ENCODE measurements at places on chromosomes 11 and 22. TPM values are rescaled to one million over a fixed set of nuclear protein-coding genes. Genes with fewer than 3 reads are reported as not detected.

- peak overlapping the region; percentile 83 for H3K4me3 ChIP-seq
- H3K4me1 ChIP-seq, result peaks cover 26% of the 10 kb centered on the region
- no peak overlapping the region for H3K27ac ChIP-seq
- no peak for DNase-seq
- no peaks in the 10 kb centered on the region for H3K27me3 ChIP-seq
- H3K36me3 ChIP-seq, result peaks cover 17% of the 10 kb centered on the region
These were observed 2.3 kb downstream of the POLR2L start for GRCh38 chr11:839875-840617.

GRCh38 chr11:44226945-44227344, 83.0 kb downstream of the ALX4 start:
- no peaks in the 10 kb centered on the region for H3K36me3 ChIP-seq
- H3K4me1 ChIP-seq, result peaks cover 6% of the 10 kb centered on the region
- no peak overlapping the region for H3K27ac ChIP-seq
- no peak for DNase-seq

GRCh38 chr22:37661160-37661924, 2.8 kb downstream of the PDXP start:
- no peaks in the 10 kb centered on the region for H3K27me3 ChIP-seq
- DNase-seq, result no peak
- peaks cover 41% of the 10 kb centered on the region for H3K4me1 ChIP-seq
- H3K36me3 ChIP-seq, result peaks cover 14% of the 10 kb centered on the region
- no peak overlapping the region for H3K27ac ChIP-seq

GRCh38 chr11:44936951-44937543, 13.6 kb downstream of the TP53I11 start:
- peaks cover 2% of the 10 kb centered on the region for H3K27me3 ChIP-seq
- no peak for DNase-seq
- H3K4me3 ChIP-seq, result no peak overlapping the region
- H3K36me3 ChIP-seq, result no peaks in the 10 kb centered on the region

- no peaks in the 10 kb centered on the region for H3K36me3 ChIP-seq
- no peak overlapping the region for H3K4me3 ChIP-seq
- no peaks in the 10 kb centered on the region for H3K4me1 ChIP-seq
- H3K27ac ChIP-seq, result no peak overlapping the region
These were observed 13.1 kb upstream of the EXPH5 start for GRCh38 chr11:108606495-108607160.

GRCh38 chr11:65692367-65692766, 19.7 kb upstream of the KAT5 start:
- H3K27ac ChIP-seq, result no peak overlapping the region
- peaks cover 5% of the 10 kb centered on the region for H3K27me3 ChIP-seq
- DNase-seq, result no peak
- H3K4me3 ChIP-seq, result no peak overlapping the region
- H3K36me3 ChIP-seq, result no peaks in the 10 kb centered on the region

DNA sequence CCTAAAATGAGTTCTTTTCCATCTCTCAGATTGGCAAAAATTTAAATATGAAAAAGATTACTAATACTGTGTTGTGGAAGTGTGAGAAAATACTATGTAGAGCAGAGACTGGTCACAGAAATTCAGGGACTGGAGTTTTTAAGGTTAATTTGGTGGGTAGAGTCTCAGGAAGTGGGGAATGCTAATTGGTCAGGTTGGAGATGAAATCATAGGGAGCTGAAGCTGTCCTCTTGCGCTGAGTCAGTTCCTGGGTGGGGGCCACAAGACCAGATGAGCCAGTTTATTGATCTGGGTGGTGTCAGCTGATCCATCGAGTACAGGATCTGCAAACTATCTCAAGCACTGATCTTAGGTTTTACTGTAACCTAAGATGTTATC, 29.4 kb upstream of the TMEM86A start:
- H3K27me3 ChIP-seq, result peaks cover 10% of the 10 kb centered on the region
- peak overlapping the region; percentile 15 for H3K4me3 ChIP-seq
- peak overlapping the region; percentile 80 for H3K27ac ChIP-seq
- no peaks in the 10 kb centered on the region for H3K36me3 ChIP-seq
- peak; percentile 54 for DNase-seq

DNA sequence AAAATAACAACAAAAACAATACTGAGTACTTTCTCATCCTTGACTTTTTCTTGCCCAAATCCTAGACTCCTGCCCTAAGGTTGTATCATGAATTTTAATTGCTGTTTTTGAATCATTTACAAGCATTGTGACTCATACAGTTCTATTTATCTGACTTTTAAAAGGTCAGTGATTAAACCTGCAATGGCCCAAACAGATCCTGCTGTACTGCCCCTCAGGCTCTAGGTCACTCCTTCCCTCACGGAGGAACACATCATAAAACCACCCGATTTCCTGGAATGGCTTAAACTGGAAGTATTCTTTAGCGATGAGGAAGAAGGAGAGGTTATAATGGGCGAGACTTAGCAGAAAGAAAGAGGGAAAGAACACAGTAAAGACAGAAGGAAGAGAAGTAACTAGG, 12.3 kb downstream of the ARFGAP3 start:
- H3K4me1 ChIP-seq, result peaks cover 24% of the 10 kb centered on the region
- H3K27ac ChIP-seq, result no peak overlapping the region
- H3K27me3 ChIP-seq, result no peaks in the 10 kb centered on the region
- peaks cover 37% of the 10 kb centered on the region for H3K36me3 ChIP-seq
- no peak for DNase-seq

- H3K4me1 ChIP-seq, result no peaks in the 10 kb centered on the region
- DNase-seq, result no peak
- H3K4me3 ChIP-seq, result no peak overlapping the region
- no peak overlapping the region for H3K27ac ChIP-seq
- H3K36me3 ChIP-seq, result peaks cover 75% of the 10 kb centered on the region
These were observed 6.9 kb downstream of the IL18BP start for GRCh38 chr11:72005347-72006260.

DNA sequence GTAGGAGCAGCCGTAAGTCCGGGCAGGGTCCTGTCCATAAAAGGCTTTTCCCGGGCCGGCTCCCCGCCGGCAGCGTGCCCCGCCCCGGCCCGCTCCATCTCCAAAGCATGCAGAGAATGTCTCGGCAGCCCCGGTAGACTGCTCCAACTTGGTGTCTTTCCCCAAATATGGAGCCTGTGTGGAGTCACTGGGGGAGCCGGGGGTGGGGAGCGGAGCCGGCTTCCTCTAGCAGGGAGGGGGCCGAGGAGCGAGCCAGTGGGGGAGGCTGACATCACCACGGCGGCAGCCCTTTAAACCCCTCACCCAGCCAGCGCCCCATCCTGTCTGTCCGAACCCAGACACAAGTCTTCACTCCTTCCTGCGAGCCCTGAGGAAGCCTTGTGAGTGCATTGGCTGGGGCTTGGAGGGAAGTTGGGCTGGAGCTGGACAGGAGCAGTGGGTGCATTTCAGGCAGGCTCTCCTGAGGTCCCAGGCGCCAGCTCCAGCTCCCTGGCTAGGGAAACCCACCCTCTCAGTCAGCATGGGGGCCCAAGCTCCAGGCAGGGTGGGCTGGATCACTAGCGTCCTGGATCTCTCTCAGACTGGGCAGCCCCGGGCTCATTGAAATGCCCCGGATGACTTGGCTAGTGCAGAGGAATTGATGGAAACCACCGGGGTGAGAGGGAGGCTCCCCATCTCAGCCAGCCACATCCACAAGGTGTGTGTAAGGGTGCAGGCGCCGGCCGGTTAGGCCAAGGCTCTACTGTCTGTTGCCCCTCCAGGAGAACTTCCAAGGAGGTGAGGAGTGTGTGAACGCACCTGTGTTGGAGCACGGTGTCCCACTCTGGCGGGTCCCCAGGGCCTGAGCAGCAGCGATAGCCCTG, at the start of gene TAGLN:
TSS of gene TAGLN (plus strand) at position 318 of the 863 bp plus-strand sequence. CDS start 3,644 bp downstream, outside the sequence.
- no peak within 1 kb of the TSS for H3K27ac ChIP-seq
- DNase-seq, result no peak
- H3K27me3 ChIP-seq, result no peaks in the 10 kb centered on the region
- peaks cover 7% of the 10 kb centered on the region for H3K36me3 ChIP-seq
- H3K4me3 ChIP-seq, result no peak within 1 kb of the TSS

DNA sequence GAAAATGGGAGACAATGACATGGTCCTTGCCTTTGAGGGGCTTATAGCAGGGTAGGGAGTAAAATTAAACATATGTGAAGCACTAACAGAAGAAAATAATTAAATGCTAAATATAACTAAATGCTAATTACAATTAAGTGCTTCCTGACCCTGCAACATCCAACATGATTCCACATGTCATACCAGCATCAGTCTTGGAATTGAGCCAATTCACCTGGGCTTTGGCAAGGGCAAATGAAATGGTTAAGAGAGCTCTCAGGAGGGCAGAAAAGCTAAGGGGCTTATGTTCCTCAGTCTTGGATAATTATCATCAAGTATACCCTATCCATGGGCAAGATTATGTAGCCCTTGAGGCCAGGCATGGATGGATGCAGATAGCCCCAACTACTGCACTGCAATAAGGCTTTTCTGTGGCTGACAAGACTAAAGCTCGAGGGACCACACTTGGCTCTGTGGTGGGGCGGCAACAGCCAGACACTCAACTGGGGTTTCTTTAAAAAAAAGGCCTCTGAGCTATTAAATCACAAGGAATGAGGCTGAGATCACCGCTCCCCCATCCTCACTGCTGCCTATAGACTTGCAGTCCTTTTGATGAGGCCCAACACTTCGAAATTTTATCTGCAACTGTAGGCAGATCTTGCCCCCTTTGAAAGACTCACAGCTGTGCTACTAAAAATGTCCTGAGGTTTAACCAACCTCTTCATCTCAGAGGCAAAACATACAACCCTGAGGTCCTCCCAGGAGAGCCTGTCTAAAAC, 39.0 kb downstream of the IL18BP start:
- H3K4me1 ChIP-seq, result peaks cover 9% of the 10 kb centered on the region
- H3K27me3 ChIP-seq, result no peaks in the 10 kb centered on the region
- H3K27ac ChIP-seq, result peak overlapping the region; percentile 8
- no peak for DNase-seq
- H3K4me3 ChIP-seq, result no peak overlapping the region
- H3K36me3 ChIP-seq, result peaks cover 34% of the 10 kb centered on the region

GRCh38 chr11:114099392-114100178, 40.1 kb downstream of the ZBTB16 start:
- H3K4me3 ChIP-seq, result no peak overlapping the region
- peaks cover 8% of the 10 kb centered on the region for H3K27me3 ChIP-seq
- no peak for DNase-seq
- H3K27ac ChIP-seq, result no peak overlapping the region
- H3K36me3 ChIP-seq, result no peaks in the 10 kb centered on the region
- peaks cover 45% of the 10 kb centered on the region for H3K4me1 ChIP-seq

DNA sequence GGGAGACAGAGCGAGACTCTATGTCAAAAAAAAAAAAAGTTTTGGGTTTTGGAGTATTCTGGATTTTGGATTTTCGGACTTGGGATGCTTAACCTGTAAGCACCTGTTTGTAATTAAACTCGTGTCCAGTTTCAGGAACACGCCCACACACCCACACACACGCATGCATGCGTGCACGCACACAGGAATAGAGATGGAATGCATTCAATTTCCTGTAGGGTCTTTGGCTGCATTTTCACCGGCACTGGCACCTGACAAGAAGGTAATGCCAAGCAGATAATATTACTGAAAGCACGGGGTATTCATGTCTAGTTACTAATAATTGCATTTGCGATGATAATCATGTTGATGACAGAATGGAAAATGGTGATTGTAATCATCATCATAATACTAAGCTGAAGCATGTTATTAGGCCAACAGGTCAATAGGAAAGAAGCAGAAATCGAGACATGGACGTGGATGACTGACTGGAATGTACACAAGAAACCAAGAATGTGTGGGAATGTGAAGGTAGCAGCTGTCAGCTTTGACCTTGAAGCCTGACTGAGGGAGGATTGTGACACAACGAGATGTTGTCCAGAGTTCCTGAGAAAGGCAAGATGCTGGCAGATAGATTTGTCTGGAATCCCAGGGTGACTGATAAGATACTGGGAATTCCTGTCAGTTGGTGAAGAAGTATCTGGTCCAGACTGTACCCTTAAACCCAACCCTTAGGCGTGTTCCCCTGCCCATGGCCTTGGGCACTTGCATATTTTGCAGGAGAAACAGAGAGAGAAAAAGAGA, 108.6 kb downstream of the SYN3 start:
- H3K27me3 ChIP-seq, result no peaks in the 10 kb centered on the region
- no peak overlapping the region for H3K4me3 ChIP-seq
- no peaks in the 10 kb centered on the region for H3K4me1 ChIP-seq

GRCh38 chr11:11163669-11164333, 189.2 kb downstream of the CSNK2A3 start:
- H3K27ac ChIP-seq, result no peak overlapping the region
- H3K4me1 ChIP-seq, result no peaks in the 10 kb centered on the region
- no peaks in the 10 kb centered on the region for H3K36me3 ChIP-seq
- no peak overlapping the region for H3K4me3 ChIP-seq

GRCh38 chr11:7696424-7696823, 9.9 kb downstream of the OVCH2 start:
- H3K4me1 ChIP-seq, result peaks cover 3% of the 10 kb centered on the region
- no peak overlapping the region for H3K27ac ChIP-seq
- peaks cover 35% of the 10 kb centered on the region for H3K27me3 ChIP-seq
- no peak overlapping the region for H3K4me3 ChIP-seq

DNA sequence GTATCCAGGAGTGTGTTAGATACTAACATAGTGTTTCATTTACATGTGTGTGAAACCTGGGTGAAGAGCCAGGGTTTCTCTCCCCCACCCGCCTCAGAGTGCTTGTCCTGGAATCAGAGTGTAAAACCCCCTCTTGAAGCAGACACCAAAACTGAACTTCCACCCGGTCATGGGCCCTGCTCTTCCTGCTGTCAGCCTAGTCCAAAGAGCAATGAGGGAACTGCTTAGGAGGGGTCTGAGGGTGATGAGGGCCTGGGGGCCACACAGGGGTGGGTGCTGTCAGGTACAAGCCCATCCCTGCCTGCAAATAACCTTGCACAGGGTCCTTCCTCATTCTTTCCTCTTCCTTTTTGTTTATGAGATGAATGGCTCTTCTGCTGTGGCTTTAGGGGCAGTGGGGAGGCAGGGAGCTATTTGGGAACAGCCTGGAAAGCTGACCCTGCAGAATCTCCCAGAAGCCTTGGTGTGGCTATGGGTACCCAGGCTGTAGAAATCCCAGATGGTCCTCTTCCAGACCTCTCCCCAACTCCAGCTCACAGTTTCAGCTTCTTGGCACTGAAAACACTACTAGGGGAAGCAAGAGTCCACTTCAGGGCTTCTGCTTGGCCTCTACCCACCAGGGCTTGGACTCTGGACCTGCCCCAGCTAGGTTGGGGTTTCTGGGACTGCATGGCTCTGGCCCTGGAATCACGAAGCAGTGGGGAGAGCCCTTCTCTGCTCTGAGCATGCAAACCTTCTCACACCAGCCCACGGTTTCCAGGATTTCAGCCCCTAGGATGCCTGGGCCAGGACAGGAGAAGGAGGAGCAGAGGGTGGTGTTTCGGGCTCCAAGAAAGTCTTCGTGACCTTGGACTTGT, 8.5 kb downstream of the BATF2 start:
- peaks cover 18% of the 10 kb centered on the region for H3K4me1 ChIP-seq
- DNase-seq, result no peak
- H3K36me3 ChIP-seq, result no peaks in the 10 kb centered on the region
- H3K27me3 ChIP-seq, result peaks cover 3% of the 10 kb centered on the region
- no peak overlapping the region for H3K27ac ChIP-seq

Gene TMEM126B
- 48.8 TPM for total RNA-seq

Gene SCGB1C1
- not detected for total RNA-seq

Gene KCNJ1
- not detected for total RNA-seq

Gene GDPD4
- not detected for total RNA-seq

Gene ASPHD2
- 11.8 TPM for total RNA-seq

Gene INPP5J
- total RNA-seq, result not detected

Gene OR51V1
- total RNA-seq, result not detected

Gene TRIM22
- 221 TPM for total RNA-seq

Gene DUSP8
- total RNA-seq, result 2.6 TPM

Gene TMEM191C
- 0.48 TPM for total RNA-seq

Measured in activated CD4-positive, alpha-beta memory T cell treated with anti-CD3 and anti-CD28 coated beads, Interleukin-2, amount 10 ng/mL, durations not matched to agents 7 days and 5 days (primary cell).